T-helper 1 cell (primary cell): ENCODE measurements at places on chromosomes 4 and X.

DNA sequence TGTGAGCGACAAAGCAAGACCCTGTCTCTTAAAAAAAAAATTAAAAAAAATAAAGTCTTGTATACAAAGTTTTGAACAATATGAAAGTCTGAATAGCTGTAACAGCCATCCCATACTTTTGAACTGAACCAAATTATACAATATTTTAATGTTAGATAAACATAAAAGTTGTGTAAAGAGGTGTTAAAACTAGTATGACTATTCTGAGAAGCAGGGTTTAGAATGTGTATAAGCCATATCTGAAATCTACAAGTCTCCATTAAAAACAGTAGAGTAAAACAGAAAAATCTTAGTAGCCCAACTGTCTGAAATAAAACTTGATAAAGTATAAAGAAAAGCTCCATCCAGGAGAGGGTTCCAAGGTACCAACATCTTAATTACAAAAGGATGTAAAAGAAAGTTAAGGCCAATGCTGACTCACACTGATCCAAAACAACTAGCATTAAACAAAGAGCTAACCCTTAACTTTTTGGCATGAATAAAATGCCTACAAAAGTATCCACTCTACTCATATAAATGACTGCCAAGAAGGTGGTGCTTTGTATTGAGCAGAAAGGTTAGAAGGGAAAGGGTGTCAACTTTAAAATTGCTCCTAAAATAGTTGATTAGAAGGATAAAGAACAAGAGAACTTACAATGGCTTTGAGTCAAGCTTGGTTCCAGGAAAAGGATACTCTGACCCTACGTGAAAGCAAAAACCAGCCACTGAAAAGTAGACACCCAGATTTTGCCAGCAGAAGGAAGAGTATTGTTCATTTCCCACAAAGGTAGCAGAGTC, 18.5 kb downstream of the CNOT6L start:
- DNase-seq, result no peak

DNA sequence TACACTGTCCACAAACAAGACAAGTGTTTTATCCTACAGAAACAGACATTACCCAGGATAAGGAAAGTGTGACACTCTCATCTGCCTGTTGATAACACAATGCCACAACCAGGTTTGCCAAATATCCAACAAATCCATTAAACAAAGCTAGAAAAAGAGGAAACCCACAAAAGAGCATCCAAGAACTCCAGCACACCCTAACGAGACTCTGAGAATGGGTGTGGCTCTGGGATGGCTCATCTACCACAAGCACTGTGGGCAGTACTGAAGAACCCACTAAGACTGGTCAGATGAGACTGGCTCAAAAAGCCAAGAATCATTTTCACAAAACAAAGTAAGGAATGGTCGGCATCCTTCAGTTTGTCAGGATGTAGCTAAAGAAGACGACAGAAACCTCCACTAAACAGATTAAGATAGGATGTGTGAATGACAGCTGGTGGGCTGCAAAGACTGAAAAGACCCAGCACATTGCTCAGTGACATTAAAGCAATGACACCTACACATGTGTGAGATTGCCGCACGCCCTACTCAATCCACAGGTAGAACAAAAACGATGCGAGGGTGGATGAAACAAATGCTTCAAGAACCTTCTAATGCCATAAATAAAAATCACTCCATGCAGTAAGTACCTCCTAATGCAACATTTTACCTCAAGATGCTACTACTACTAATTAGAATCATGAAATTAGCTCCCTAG, 14.7 kb downstream of the ATP8A1 start:
- no peak for DNase-seq

- DNase-seq, result no peak
These were observed 50.0 kb upstream of the VEGFD start for GRCh38 chrX:15434205-15434604.

DNA sequence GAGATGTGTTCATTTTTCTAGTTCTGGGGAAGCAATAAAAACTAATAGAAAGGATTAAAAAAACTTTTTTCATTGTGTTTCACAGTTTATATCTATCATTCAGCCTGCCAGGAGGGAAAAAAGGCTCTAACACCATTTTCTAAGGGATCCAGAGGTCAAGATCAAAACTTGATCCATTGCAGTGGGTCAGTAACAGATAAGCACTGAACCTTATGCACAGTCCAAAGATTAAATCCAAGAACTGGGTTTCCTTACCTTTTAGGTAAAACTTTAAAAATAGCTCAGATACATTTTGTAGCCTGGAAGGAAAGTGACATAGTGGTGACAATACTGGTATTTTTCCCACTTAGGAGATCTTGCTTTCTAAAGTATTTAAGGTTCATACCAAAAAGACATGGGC, 12.7 kb downstream of the MTTP start:
- no peak for DNase-seq

GRCh38 chr4:152735396-152735859, 44.1 kb downstream of the TIGD4 start:
- peak; percentile 44 for DNase-seq

DNA sequence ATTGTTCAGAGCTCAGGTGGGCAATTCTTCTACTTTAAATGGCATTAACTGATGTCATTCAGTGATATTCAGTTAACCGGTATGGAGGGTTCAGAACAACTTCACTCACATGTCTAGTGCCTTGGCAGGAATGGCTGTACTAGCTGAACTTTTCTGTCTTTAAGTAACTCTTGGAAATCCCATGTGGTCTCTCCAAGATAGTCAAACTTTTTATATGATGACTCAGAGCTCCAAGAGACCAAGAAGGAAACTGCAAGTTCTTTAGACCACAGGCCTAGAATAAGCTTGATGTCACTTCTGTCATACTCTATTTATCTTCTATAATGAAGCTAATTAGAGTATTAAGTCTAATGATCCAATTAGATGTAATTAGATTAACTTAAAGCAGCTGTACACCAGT, 24.9 kb downstream of the LHFPL1 start:
- DNase-seq, result no peak

DNA sequence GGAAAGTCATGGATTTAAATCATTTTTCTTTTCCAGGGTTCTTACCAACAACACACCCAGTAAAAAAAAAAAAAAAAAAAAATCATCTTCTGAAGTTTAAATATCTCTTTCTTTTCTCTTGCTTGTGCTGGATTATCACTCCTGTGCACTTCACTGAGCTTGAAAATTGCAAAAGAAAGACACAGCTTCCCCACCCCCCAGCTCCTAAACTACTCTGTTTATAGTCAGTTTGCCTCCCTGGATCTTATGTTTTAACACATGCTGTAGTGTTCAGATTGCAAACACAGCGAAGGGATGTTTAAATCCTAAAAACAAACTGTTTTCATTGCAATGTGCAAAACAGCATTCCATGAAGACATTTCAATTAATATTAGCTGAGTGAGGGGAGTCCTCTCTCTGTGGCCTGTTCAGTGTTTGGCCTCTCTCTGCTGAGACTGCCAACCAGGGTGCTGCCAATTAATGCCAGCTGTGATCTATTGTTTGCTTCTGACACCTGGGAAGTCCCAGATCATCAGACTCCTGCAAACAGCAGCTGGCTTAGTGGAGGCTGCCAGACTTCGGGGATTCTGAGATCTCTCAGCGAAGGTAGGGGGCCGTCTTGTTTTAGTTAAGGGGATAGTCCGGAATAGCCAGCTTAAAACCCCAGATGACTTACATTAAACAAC, 171.1 kb upstream of the PITX2 start:
- DNase-seq, result no peak

DNA sequence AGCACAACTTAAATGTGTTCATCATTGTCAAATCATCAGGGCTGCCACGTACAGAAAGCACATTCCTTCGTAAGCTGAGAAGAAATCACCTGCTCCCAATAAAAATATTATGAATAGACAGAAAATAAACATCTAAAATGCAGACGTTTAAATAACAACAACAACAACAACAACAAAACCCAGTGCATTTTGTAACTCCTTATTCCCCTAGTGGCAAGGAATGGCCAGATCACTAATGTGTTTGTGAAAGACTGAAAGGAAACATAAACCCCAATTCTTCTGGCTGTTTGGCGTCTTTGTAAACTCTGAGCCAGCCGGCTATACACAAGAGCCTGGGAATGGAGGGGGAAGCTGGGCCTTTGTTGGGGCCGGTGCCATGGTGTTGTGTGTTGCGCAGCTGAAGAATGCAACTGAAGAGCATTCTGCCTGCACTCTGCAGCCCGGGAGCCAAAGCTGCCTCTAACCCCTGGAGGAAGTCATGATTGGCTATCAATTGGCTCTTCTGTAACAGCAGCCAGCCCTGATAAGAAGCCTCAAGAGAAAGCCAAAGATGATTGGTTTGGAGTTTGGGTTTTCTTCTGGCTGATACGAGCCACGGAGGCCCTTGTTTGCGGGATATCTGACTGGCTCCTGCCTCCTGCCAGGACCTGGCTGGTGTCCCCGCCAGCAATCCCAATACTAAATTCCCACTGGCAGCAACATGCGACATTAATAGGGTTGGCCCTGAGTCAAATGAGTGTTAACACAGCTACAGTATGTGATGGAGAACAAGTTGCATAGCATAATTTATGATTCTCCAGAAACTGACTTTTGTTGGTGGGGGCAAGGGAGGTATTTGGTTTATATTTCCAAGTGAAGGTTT, 89.7 kb upstream of the TFDP3 start:
- no peak for DNase-seq

- DNase-seq, result peak; percentile 1
These were observed 435.7 kb upstream of the FMR1 start for GRCh38 chrX:147476008-147476407.

- DNase-seq, result no peak
These were observed 64.8 kb upstream of the RAB33B start for GRCh38 chr4:139389102-139389501.

DNA sequence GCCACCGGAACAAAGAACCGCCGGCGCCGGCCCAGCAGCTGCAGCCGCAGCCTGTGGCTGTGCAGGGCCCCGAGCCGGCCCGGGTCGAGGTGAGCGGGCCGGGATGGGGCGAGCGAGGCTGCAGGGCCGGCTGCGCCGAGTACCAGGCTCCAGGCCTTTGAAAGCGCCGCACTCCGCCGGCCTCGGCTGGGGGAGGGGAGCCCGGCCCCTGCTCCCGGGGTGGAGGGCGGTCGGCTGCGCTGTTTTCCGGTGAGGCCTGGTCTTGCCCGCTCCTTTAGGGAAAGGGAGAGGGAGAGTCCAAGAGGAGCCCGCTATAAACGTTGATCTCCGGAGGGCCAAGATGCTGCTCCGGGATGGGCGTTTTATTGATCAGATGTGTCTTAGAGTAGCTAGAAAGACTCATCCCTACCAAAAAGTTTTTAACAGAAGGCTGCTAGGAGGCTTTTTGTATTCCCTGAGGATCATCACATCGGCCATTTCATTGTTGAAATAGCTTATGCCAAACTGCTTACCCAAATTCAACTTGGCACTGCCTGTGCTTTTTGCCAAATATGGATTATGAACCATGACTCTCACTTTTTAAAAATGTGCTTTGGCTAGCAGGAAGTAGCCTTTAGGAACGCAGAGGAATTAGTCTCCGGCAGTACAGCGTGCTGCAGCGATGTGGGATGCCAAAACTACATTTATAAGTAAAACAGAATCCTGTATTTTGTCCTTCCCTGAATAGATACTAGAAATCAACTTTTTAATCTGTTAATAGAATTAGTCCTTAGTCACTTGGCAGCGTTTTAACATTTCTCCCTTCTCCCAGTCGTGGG, 760 bp downstream of the TMEM165 start:
- DNase-seq, result peak; percentile 14

DNA sequence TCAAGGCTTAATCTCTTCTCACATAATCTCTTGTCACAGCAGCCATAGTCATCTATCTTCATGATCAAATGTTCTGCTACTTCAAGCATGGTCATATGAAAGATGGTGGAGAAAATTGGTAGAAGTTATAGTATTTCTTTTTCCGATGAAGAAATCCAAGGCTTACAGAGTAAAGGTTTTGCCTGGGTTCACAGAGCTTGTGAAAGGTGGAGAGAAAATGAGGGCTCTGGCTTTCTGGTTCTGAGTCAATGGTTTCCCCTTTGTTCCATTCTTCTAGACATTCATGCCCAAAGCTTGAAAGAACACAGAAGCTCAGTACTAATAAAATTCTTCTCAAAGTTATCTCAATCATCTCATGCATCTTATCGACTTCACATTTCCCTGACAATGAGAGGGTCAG, 36.1 kb downstream of the CLNK start:
- no peak for DNase-seq

DNA sequence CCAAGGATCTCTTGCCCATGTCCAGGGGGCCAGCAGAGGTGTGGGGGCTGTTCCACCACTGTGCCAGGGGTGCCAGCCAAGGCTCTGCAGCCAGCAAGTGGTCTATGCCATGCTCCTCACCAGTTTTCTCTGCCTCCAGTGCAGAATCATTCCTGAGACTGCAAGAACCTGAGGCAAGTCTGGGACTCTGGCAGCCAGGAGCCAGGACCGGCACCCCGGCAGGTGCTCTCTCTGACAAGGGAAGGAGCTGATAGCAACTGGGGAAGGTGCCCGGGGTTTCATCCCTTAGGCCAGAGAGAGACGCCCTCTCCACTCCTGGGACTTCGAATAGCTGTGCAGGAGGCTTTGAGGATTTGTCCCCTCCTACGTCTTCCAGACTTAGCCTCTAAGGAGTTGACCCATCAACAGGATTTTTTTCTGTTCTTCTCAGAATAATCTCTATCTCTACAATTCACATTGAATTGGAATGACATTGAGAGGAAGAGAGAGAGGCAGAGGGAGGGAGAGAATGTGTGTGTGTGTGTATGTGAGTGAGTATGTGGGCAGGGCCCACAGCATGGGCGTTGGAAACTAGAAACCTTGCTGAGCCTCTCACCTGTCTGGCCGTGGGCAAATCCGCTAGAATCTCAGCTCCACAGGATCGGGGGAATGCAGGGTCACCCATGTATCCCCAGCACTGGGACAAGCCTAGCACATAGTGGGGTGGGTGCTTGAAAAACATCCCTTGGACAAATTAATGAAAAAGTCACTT, 74.5 kb upstream of the AFAP1 start:
- no peak for DNase-seq

DNA sequence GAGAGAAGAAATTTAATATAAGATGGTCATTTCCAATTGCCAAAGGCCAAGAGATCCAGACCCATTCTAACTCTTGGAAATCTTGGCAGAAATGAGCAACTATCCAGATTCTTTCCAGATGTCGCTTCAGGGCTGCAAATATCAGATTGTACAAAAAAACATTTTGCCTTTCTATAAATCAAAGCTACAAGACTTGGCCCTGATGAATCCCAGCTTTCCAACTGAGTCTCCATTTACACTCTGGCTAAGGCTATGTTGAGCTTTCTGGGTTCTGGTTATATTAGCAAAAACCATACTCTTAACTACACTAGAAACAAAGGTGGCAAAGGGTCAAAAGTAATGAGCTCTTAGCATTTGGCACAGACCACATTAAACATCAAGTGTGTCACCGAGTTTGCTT, 345.8 kb downstream of the OPHN1 start:
- DNase-seq, result no peak

- no peak for DNase-seq
These were observed 270.6 kb downstream of the DCAF12L2 start for GRCh38 chrX:125895518-125895917.

- DNase-seq, result no peak
These were observed 2.8 kb upstream of the SEL1L3 start for GRCh38 chr4:25865586-25865985.

DNA sequence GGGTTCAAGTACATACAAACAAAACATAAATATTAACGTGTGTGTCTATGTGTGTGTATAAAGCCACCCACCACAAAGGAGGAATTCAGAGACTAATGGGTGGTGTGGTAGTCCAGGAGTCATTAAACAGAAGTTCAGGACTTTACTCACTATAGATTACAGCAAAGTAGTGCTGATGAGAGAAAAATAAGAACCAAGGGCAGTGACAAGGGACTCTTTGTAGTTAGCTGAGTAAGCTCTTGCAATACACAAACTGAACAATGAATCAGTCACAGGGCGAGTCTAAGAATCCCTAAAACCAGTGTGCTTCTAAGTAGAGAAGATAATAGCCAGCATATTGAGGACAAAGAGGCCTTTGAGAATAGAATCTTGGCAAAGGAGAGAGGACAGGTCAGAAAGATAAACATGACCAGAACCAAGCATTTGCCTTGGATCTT, 232.4 kb downstream of the PPP3CA start:
- no peak for DNase-seq
